ENCODE measurements at places on chromosomes 5 and 9. TPM values are rescaled to one million over a fixed set of nuclear protein-coding genes. Genes with fewer than 3 reads are reported as not detected.

- no peak for DNase-seq
These were observed 105.6 kb downstream of the NTRK2 start for GRCh38 chr9:84775056-84775643.

GRCh38 chr5:59745415-59745863 is 148.1 kb downstream of the PDE4D start:
- DNase-seq, result no peak

GRCh38 chr5:139686706-139687441 is 38.7 kb downstream of the CXXC5 start:
- no peak for DNase-seq

GRCh38 chr9:76067696-76068095 is 177.2 kb downstream of the PCSK5 start:
- no peak for DNase-seq

- DNase-seq, result peak; percentile 96
These were observed 99.8 kb downstream of the ZNF462 start for GRCh38 chr9:106962615-106963363.

DNA sequence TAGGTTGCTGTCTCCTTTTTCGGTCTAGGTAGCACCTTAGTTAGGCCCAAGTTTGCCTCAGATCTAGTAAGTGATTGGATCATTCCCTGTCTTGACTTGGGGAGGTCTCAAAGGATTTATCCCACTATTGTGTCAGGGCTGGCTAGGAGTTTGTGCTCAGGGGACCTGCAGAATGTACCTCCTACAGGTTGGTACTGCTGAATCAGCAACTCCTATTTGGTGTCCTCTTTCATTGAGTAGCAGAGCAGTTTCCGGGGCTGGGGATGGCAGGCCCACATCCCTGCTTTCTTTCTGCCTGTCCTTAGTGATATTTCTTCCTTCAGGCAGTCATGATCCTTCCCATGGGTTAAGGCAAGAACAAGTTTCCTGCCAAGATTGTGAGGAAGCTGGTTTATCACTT is 192.9 kb upstream of the CCNH start:
- DNase-seq, result no peak

DNA sequence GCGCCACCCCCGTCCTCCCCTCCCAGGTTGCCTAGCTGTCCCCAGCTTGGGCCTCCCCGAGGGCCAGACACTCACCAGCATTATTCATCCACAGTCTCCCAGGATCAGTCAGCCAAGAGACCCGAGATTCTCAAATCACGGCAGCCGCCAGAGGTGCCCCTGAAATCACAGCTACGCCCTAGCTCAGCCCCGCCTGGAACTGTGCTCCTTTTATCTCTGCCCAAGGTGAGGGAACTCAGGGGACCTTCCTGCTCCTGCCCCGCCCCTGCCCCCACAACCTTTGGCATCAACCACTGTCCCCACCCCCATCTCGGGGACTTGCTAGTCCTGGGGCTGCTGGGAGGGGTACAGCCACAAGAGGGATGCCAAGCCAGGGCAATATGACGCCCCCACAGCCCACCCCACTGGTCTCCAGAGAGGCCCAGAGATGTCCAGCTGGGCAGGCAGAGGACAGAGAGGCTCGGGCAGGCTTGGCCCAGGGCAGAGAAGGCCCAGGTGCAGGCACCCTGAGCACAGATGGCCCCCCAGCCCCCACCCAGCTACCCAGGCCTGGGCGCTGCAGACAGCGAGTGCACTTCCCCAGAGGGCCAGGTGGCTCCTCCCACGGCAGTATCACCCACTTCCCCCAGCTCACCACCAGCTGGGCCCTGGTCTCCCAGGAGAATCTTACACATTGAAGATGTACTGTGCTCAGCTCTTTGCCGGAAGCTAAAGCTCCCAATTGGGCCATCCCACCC is at the start of gene FUT7:
TSS of gene FUT7 (minus strand) at position 185 of the 737 bp plus-strand sequence. CDS start at position 88, 97 bp downstream.
- no peak for DNase-seq

- no peak for DNase-seq
These were observed 143.6 kb downstream of the CDH9 start for GRCh38 chr5:26894719-26895263.

- DNase-seq, result peak; percentile 7
These were observed 800 bp upstream of the AP3B1 start for GRCh38 chr5:78295035-78295961.

Gene SLC6A18
- not detected for total RNA-seq

DNA sequence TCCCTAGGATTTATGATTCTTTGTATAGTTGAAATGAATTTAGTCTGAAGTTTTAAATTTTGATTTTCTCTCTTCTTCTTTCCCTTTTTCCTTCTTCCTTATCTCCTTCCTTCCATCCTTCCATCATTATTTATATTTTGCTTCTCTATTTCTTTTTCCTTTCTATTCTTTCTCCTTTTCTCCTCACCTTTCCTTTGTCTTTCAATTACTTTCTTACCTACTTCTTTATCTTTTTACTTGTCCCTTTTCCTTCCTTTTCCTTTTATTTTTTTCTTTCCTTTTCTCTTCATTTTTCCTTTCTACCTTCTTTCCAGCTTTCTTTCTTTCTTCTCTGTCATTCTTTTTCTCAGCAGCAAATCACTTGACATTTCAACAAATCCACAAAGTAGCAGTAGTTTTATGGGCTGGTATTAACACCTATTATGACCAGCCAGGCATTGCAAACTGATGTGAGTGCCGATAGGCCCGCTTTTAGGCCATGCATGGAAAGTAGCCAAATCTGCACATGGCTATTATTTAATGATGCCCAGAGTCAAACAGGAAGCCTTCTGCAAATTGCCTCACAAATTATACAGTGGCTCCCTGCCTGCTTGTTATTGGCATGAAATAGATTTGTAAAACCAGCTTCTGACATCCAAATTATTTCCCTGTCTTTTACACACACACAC is 37.1 kb upstream of the NR3C1 start:
- DNase-seq, result no peak

DNA sequence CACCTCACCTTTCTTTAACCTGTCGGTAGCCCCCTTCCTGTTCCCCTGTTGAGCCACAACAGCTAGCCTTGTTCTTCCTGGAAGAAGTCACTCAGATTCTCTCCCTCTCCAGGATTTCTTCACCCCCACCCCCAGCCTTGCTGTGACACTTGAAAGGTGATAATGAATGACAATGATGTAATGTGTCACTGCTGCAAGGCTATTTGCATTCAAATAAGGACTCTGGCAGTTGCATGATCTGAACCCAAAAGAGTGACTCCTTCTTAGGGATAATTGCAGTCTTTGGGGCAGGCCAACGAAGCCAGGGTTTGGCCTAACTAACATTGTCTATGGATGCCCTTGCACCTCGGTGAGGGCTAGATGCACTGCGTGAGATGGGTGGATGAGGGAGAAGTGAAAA is 154.4 kb upstream of the CLINT1 start:
- DNase-seq, result no peak

- no peak for DNase-seq
These were observed 199.9 kb downstream of the DIRAS2 start for GRCh38 chr9:90442723-90443122.

Gene ZNF474
- 0.07 TPM for total RNA-seq

DNA sequence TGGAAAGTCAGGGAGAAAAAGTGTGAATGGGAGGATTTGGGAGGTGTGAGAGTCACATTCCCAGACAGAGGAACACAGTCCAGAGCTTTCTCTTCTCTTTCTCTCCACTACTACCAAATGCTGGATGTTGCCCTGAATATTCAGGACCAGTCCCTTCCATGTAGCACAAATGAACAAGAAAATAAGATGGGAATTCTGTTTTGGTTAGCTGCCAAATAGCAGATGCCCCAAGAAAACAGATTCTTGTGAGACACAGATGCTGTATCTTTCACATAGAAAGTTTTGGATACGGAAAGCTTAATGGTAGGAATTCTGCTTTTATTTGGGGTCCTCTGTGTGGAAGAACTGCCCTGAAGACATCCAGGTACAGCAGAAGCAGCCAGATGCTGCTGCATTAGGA is 37.8 kb downstream of the PRLR start:
- no peak for DNase-seq

Gene DIPK1B
- total RNA-seq, result 177 TPM

DNA sequence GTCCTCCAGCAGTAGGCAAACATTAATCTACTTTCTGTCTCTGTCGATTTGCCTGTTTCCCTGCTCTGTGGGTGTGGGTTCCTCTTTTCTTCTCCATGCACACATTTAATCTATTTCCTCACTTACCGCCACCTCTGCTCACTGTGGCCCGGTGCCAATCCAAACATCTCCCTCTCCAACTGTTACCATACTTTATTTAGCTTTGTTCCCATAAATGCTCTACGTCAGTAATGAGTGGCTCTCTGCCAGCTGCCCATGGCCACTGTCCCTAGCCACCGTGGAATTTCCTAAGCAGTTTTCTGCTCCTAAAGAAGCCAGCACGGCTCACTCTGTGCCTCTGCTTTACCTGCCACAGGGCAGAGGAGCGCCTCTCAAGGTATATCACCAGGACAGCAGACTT is 19.5 kb upstream of the GOLPH3 start:
- peak; percentile 86 for DNase-seq

GRCh38 chr5:10867389-10868303 is 106.6 kb upstream of the DAP start:
- DNase-seq, result no peak

- DNase-seq, result no peak
These were observed 315.5 kb upstream of the RGMB start for GRCh38 chr5:98458004-98458403.

GRCh38 chr9:21991072-21991959 is 2.9 kb downstream of the CDKN2A start:
- DNase-seq, result no peak

Gene IL7R
- total RNA-seq, result 1.2 TPM

DNA sequence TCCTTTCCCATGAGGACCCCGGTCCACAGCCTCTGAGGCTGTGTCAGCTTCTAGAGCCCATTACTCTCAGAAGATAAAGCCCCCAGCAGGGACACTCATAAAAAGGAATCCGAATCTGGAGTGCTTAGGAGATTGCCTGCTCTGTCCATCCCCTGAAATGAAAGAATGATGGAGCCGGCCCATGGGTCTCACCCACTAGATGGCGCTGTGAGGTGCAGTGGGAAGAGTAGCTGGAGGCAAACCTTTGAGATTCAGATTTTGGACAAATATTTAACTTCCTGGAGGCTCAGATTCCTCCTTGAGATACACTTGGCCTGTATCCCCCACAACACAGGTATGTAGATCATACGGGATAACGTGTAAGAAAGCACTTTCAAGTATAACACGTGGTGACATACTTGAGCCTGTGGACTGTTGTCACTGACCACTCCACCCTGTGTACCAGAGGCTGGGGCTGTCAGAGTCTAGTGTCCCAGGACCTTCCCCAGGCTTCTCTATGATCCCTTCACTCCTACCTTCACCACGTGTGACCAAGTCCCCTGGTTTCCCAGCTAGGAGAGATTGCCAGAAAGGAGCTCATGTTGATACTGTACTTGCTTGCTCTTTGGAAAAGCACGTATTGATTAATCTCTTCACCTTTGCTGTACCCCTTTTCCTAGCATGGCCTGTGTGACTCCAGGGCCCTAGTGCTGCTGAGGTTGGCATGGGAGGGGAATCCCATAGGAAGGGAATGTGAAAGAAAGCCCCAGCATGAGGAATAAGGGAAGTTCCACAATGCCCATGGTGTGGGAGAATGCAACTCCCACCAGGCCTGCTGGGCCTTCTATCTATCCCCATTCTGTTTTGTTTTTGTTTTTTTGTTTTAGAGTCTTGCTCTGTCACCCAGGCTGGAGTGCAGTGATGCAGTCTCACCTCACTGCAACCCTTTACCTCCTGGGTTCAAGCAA is 32.1 kb downstream of the TRMO start:
- DNase-seq, result no peak

DNA sequence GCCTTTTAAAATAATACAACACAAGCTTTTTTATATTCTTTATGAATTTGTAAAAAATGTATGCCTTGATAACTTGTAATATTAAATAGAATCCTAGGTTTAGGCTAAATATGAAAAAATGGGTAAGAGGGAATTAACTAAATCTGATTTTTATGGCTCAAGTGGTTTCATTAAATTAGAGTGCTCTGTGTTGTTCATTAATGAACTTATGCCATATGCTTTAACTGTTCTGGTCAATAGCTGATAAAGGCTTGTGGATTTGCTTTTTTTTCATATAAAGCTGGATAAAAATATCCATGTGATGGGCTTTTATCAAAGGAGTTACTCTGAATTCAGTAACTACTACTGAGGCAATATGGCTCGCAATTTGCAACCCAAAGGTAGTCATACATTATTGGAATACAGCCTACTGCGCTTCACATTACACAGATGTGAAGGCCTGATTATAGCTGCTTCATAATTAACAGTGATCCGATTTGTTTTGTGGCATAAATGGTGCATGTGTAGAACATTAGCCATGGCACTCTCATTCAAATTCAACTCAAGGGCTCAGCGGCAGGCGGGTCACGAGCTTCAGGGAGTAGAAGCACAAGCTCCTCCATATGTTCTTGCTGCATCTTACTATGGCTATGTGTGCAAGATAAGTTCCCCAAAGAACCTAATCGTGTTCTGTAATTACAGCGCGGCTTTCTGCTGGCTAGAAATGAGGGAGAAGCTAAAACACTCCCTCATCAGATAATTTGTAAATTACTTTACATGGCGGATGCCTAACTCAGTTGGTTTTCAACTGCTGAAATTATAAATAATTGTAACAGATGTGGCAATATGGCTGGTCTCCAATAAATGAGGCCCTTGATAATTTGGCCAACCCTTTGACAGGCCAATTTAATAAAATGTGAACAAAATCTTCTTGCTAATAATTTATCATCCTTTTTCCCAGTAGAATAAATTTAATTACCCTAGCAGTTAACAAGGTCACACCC is 188.3 kb downstream of the CNTLN start:
- DNase-seq, result no peak

GRCh38 chr5:135012033-135012588 is 21.9 kb downstream of the PITX1 start:
- no peak for DNase-seq

GRCh38 chr5:179840766-179841165 is 17.9 kb downstream of the MRNIP start:
- no peak for DNase-seq

DNA sequence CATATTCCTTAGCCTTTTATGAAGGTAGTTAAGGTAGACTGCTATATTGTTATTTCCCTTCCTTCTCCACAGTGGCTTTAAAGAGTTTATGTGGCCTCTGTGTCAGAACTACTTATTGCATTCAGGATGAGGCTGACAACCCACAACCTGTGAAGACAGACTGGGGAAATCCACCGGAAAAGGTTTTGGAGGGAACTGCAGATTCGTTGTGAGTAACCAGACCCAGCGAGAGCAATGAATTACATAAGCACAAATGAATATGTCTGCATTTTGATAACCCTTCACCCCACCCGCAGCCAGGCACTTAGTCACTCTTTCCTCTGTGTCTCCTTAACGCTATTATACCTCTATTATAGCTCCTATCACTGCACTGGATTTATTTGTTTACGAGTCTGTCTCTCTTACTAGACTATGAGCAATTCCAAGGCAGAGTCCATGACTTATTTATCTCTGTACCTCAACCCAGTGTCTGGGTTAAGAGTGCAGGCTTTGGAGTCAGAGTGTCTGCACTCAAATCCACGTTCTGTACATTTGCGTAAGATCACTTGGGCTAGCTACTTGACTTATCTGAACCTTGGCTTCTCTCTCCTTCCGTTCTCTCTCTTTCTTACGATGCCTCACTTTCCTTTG is 19.2 kb downstream of the KCTD16 start:
- DNase-seq, result peak; percentile 94

- DNase-seq, result no peak
These were observed 49.1 kb downstream of the LRSAM1 start for GRCh38 chr9:127500399-127500798.

Data from pulmonary artery endothelial cell (primary cell).